ENCODE measurements at places on chromosomes 7 and 10.

DNA sequence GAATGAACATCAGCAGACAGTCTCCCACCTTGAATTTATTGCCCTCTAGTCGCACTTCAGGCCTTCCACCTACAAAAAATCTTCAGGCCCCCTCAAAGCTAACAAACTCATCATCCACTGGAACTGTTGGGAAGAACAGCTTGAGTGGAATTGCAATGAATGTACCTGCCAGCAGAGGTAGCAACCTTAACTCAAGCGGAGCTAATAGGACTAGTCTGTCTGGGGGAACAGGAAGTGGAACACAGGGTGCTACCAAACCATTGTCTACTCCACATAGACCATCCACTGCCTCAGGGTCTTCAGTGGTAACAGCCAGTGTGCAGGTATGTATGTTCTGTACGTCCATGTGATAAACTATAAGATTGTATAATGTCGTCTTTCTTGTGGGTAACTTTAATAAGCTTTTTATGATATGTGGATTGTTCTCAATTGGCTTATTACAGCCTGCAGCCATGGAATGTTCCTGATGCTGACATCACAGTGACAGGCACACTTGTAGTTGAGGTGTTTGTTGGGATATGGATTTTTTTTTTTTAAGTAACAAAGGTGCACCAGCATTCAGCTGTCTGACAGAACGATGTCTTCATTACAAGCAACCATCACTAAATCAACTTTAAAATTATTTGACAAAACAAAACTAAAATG is 53.3 kb downstream of the UBN2 start:
- H3K27me3 ChIP-seq: no peaks in the 10 kb centered on the region
- H3K36me3 ChIP-seq: peaks cover 34% of the 10 kb centered on the region
- no peak for DNase-seq
- H3K27ac ChIP-seq: no peak overlapping the region
- H3K4me1 ChIP-seq: no peaks in the 10 kb centered on the region

DNA sequence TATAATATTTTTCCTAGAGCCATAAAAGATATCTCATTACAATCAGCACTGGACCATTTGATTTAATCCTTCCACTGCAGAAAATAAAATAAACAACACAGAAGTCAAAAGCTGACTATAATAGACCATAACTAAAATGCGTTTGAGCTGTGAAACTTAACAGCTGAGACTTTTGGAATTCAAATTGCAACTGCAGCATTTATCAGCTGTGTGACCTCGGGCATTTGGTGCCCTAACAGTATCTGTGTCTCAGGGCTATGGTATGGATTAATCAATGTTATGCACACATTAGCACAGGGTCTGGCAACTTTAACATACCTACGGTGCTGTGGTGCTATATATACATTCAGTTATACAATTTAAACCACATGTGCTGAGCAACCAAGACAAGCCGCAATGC is 160.1 kb downstream of the COL28A1 start:
- H3K36me3 ChIP-seq: no peaks in the 10 kb centered on the region
- no peak overlapping the region for H3K4me3 ChIP-seq
- no peak overlapping the region for H3K27ac ChIP-seq
- peaks cover 6% of the 10 kb centered on the region for H3K27me3 ChIP-seq
- H3K4me1 ChIP-seq: no peaks in the 10 kb centered on the region
- no peak for DNase-seq

DNA sequence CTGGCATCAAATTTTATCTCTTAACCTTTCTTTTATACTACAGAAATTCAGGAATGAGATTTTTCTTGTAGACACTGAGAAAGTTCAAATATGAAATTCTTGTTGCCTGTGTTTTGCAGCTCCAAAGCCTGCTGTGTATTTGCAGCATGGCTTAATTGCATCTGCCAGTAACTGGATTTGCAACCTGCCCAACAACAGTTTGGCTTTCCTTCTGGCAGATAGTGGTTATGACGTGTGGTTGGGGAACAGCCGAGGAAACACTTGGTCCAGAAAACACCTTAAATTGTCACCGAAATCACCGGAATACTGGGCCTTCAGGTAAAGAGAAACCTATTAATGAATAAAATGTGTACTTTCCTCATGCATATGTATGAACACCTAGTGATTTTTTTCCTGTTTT is 24.8 kb downstream of the LIPK start:
- no peaks in the 10 kb centered on the region for H3K36me3 ChIP-seq
- no peaks in the 10 kb centered on the region for H3K4me1 ChIP-seq
- H3K4me3 ChIP-seq: no peak overlapping the region

GRCh38 chr10:133101416-133101810 is 13.7 kb downstream of the ADGRA1 start:
- DNase-seq: no peak
- no peaks in the 10 kb centered on the region for H3K27me3 ChIP-seq
- H3K4me3 ChIP-seq: no peak overlapping the region
- no peaks in the 10 kb centered on the region for H3K36me3 ChIP-seq

DNA sequence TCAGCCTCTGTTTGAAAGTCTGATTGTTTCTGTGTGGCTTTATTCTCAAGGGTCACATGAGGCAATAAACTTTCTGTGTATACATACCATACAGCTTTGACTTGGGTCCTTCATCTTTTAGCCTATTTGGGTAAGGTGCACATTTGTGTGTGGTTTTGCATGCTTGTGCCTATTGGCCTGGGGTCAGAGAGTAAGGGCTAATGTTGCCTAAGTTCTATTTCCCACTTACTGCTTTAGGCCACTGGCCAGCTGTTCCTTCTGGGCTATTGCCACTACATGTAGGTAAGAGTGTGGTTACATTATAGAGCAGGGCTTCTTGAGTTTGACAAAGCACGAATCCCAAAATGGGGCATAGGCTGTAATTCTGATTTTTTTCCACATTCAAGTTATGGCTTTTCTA is 21.8 kb downstream of the BBIP1 start:
- H3K36me3 ChIP-seq: peaks cover 66% of the 10 kb centered on the region
- H3K27me3 ChIP-seq: no peaks in the 10 kb centered on the region
- no peak overlapping the region for H3K4me3 ChIP-seq
- DNase-seq: no peak
- no peak overlapping the region for H3K27ac ChIP-seq
- no peaks in the 10 kb centered on the region for H3K4me1 ChIP-seq

DNA sequence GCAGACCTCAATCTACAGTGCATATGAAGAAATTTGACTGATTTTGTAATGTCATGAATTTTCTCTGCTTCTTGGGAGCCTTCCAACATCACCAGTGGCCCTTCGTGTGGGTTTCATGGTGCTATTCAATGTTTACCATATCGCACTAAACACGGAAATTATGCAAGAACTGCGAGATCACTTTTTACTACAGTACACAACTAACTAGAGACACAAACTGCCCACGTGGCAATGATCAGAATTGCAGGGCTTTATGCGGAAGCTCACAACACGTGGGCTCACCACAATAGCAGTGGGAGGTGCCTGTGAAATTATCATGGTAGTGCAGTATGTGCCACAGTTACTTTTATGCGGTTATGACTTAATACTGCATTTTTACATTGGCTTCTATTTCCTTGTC is 449.7 kb upstream of the KLF6 start:
- H3K4me3 ChIP-seq: no peak overlapping the region
- DNase-seq: no peak

- H3K27me3 ChIP-seq: no peaks in the 10 kb centered on the region
- H3K4me1 ChIP-seq: no peaks in the 10 kb centered on the region
- H3K36me3 ChIP-seq: no peaks in the 10 kb centered on the region
Measured at GRCh38 chr7:41436139-41436538, 266.8 kb downstream of the INHBA start.

DNA sequence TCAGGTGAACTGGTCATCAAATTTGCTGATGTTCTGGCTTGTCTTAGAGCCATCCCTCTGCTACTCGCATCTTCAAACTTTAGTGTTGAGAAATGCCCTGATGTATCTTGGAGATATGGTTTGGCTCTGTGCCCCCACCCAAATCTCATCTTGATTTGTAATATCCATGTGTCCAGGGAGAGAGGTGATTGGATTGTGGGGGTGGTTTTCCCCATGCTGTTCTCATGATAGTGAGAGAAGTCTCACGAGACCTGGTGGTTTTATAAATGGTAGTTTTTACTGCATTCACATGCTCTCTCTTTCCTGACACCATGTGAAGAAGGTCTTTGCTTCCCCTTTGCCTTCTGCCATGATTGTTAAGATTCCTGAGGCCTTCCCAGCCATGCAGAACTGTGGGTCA is 74.0 kb upstream of the AFAP1L2 start:
- H3K27me3 ChIP-seq: peaks cover 17% of the 10 kb centered on the region
- no peak for DNase-seq
- H3K4me3 ChIP-seq: no peak overlapping the region
- H3K27ac ChIP-seq: no peak overlapping the region
- no peaks in the 10 kb centered on the region for H3K4me1 ChIP-seq

- no peak for DNase-seq
- H3K27ac ChIP-seq: peak overlapping the region; percentile 96
- H3K4me1 ChIP-seq: peaks cover 56% of the 10 kb centered on the region
Measured at GRCh38 chr7:42720012-42720411, 191.9 kb downstream of the C7orf25 start.

- no peak for DNase-seq
- H3K4me3 ChIP-seq: no peak overlapping the region
- no peak overlapping the region for H3K27ac ChIP-seq
Measured at GRCh38 chr10:306007-306674, 170.9 kb downstream of the ZMYND11 start.

GRCh38 chr7:94605031-94605430 is 50.9 kb downstream of the SGCE start:
- no peak overlapping the region for H3K4me3 ChIP-seq
- H3K27me3 ChIP-seq: no peaks in the 10 kb centered on the region
- no peak overlapping the region for H3K27ac ChIP-seq
- no peaks in the 10 kb centered on the region for H3K36me3 ChIP-seq
- H3K4me1 ChIP-seq: no peaks in the 10 kb centered on the region

Measured in DND-41 (cell line).